ENCODE measurements at places on chromosomes 2 and 18.

DNA sequence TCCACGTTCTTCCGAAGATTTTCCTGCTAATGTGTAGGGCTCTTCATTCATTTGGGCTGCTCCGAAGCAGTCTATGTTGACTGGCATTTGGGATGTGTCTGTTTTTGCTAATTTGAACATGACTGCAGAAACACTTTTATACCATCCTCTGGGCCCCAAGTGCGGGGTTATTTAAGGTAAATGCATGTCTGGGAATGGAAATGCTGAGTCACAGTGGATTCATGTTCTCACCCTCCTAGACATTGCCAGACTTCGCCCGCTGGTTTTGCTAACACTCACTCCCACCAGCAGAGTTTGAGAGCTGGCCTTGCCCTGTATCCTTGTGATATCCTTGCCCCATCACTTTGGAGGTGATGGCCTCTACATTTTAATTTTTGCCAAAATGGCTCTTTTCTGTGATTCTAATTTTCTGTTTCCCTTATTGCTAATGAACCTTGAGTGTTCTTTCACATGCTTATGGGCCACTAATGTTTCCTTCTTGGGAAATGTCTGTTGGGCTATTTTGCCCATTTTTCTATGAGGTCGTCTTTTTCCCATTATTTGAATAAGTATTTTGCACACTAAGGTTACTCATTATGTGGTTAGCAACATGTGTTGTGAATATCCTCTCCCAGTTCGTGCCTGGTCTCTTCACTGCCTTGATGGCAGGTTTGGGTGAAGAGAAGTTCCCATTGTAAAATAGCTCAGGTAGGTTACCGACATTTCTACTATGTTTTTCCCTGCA, 204.1 kb downstream of the GLI2 start:
- no peak for DNase-seq

GRCh38 chr2:206494061-206494460, 50.7 kb downstream of the ADAM23 start:
- DNase-seq, result no peak

- no peak for DNase-seq
These were observed 8.0 kb upstream of the CDK15 start for GRCh38 chr2:201798252-201798913.

DNA sequence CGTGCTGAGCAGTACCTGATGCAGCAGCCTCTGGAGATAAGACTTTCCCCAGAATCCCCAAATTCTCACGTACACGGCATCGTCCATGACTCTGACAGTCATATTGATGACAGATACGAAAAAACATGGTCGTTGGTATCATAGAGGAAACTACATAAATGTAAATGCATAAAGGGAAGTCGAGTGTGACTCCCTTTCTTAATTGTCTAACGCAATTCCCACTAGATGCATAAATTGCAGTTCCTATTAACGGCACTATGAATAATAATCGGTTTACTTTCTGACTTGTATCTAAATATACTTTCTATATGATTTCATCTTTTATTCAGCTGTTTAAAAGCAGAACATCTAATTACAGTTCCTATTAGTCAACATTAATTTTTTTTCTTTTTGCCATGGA, 322.6 kb upstream of the REV1 start:
- DNase-seq, result no peak

DNA sequence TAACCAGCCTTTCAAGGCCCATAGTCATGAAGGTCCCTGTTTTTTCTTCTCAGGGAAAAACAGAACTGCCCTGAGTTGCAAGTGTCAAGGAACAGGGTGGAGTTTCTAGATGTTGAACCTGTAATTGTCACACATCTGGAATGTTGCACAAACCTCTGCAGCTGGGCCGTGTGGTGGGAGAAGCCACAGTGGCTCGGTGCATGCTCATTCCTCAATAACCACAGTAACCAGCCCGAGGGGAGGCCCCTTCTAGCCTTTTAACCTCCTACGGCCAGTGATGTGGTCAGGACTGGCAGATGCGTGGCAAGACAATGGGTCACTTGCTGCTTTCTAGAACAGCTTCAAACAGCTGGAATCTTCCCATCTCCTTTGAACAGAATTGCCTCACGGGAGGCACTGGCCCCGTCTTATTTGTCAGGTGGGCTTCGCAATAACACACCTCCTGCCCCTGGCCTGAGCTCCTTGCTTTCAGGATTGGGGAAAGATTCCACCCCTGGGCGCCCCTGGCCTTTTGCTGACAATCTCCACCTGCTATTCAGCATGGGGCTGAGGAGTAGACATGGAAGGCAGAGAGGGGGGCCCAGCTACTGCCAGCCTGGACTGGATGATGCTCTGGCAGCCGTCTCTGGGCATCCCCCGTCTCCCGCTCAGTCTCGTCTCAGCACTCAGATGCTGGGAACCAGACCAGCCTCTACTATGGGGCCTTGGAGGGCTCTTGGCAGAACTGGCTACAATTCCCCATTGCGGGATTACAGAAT, 102.9 kb downstream of the KLHL29 start:
- DNase-seq, result peak; percentile 45

DNA sequence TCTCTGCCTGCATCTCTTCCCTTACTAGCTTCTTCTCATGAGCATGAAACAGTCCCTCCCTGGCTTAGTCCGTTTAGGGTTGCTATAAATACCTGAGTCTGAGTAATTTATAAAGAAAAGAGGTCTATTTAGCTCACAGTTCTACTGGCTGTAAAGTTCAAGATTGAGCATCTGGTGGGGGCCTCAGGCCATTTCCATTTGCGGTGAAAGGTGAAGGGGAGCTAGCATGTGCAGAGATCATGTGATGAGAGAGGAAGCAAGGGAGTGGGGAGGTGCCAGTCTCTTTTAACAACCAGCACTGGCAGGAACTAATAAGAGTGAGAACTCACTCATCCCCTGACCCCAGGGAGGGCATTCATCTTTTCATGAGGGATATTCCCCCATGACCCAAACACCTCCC, 26.8 kb downstream of the RHBDD1 start:
- no peak for DNase-seq

DNA sequence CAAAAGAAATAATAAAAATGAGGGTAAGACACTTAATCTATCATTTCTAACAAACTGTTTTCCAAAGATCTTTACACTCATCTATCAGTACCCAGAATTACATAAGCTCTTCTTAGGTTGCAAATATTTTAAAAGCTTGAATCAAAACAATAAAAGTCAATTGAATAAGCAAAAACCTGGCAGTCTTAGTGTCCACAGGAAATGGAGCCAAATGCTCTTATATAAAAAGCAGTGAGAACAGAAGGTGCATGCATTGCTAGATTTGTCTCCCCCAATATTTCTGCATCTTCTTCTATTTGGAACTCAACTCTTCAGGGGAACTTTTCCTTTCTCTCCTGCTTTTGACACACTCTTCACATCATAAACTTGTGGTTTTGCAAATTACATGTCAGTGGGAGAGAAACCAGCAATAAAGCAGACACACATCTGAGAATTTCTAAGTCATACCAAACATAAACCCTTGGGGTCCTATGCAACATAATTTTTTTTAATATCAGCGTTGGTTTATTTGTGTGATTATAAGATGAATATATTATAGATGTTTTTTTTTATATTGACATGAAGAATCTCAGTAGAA, 343.9 kb upstream of the ACVR2A start:
- no peak for DNase-seq

- no peak for DNase-seq
These were observed 941.1 kb upstream of the FANCL start for GRCh38 chr2:59182249-59182648.

DNA sequence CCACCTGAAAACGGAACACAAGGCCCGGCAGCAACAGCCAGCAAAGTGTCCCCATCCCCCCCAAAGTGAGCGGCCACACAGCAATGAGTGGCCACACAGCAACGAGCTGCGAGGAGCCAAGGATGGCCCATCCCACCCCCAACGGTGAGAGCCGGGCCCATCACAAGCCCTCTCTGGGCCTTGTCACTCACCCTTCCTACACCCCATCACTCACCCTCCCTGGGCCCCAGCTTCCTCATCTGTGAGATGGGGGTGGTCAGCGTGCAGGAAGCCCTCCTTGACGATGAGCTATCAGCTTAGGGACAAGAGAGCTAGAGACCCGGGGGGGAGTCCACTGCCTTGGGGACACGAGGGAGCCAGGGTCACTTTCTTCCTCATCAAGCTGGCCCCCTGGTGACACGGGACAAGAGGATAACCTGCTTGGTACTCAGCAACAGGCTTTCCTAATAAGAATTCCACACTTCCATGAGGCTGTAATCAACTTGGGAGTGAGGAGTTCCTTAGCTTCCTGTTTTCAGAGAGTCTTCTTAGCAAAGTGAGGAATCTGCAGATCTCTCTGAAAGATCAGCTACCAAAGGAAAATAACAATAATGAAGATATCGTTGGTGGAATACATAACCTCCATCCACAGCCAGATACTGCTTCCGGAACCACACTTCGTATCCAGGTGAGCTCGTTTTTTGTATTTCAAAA, 92.8 kb downstream of the HDAC4 start:
- no peak for DNase-seq

DNA sequence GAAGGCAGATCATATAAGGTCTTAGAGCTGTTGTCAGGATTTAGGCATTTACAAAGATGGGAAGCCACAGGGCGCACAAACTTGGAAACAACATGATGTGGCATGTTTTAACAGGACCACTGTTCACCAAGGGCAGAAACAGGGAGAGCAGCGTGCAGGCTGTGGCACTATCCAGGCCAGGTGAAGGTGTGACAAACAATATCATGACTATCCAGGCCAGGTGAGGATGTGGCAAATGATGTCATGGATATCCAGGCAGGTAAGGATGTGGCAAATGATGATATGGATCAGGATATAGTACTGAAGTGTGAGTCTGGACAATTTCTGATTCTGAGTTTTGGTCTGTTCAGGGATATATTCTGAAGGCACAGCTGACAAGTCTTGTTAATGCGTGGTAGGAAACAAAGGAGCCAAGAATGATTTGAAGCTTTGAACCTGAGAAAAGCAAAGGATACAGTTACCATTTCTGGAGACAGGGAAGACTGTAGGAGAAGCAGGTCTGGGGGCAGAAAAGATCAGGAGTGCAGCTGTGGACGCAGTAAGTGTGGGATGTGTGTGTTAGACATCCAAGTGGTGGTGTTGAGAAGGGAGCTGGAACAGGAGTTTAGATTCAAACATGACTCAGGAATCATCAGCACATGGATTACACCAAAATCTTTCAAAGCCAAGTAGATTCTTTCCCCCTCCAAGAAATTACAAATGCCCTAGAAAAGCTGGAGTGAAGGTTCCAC, 205.9 kb downstream of the TMEM163 start:
- no peak for DNase-seq

DNA sequence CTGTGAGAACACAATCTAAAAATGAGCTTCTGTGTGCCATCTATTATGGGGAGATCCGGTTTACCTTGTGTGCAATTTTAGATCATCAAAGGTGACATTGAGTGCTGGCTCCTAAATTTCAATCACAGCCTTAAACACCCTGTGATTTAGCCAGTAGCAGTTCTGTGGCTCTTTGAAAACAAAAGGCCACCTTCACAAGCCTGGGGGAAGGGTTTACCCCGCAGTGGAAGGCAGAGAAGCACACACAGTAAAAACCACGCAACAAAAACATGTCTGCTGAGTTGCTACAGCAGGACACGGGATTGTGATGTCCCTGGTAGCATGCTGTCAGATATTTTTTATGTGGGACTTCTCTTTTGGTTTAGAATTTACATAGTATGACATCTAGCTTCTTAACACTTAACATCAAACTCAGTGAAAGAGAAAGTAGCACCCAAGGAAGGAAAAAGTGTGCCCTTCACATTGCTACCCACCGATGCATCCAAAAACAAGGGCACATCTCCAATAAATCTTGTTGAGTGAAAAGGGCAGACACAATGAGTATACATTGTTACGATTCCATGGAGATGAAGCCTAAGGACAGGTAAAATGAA, 56.1 kb upstream of the RNF152 start:
- no peak for DNase-seq

GRCh38 chr2:217935901-217936684, 66.7 kb downstream of the TNS1 start:
- DNase-seq, result no peak

DNA sequence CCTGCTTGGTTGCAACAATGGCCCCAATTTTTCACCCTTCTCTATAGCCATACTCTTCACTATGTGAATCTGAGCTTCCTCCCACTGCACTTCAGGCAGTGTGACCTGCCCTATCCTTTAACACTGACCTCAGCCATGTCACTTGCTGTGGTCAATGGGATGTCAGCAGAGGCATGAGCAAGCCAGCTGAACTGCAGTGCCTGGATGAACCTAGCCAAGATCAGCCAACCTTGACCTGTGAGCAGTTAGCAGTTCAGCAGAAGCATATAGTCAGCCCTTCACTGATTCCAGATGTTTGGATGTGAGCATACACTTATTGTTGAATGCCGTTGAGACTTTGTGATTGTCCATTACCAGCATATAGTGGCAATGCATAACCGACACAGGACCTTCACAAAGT, 63.4 kb upstream of the BOD1L2 start:
- DNase-seq, result no peak

GRCh38 chr18:37565101-37565976, at the start of gene CELF4:
CELF4 (minus strand) TSS chr18:37565798.
- DNase-seq, result no peak

DNA sequence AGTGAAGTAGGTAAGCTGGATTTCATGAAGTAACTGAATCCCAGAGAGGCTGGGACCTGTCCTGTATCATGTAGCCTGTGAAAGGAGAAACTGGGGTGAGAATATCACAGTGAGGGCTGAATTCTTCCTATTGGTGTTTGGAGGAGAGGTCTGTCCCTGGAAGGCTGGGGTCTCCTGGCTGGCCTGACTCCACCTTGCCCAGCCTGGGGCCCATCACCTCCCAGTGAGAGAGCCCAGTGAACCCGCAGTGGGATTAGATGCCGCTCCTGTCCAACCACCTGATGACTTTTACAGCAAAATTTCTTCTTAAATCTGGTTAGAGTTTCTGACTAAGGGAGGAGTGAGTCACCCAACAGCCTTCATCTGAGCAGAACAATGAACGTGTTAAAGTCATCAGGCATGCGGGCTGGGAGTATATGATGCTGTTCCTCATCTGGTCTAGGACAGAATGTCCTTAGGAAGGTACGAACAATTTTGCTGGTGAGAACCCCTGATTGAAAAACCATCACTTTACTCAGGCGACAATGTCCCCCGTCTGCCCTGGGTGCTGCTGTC, 152.9 kb downstream of the LPIN1 start:
- DNase-seq, result no peak

GRCh38 chr2:186515376-186515775, 29.3 kb downstream of the ZC3H15 start:
- no peak for DNase-seq

GRCh38 chr2:227877421-227878310, 6.2 kb downstream of the DAW1 start:
- DNase-seq, result no peak

- DNase-seq, result no peak
These were observed 441.7 kb upstream of the SOX11 start for GRCh38 chr2:5250482-5250881.

- DNase-seq, result no peak
These were observed 13.6 kb downstream of the HOXD3 start for GRCh38 chr2:176170602-176171305.

- no peak for DNase-seq
These were observed 30.6 kb downstream of the R3HDM1 start for GRCh38 chr2:135561925-135562324.

- DNase-seq, result no peak
These were observed 315.5 kb upstream of the MYT1L start for GRCh38 chr2:2646433-2647051.
